ENCODE measurements at places on chromosomes 7 and 10. TPM values are rescaled to one million over a fixed set of nuclear protein-coding genes. Genes with fewer than 3 reads are reported as not detected.

PLXDC2 gene
- total RNA-seq = not detected

PNLIP gene
- not detected for total RNA-seq

PIK3CG gene
- 42.9 TPM for total RNA-seq

CLDN3 gene
- not detected for total RNA-seq

COL26A1 gene
- not detected for total RNA-seq

CELF2 gene
- total RNA-seq = 181 TPM

CPN1 gene
- not detected for total RNA-seq

TMEM273 gene
- 14.0 TPM for total RNA-seq

ZNHIT1 gene
- 67.4 TPM for total RNA-seq

ZNF138 gene
- 11.2 TPM for total RNA-seq

VIPR2 gene
- total RNA-seq = not detected

ASZ1 gene
- total RNA-seq = not detected

AMZ1 gene
- total RNA-seq = 0.05 TPM

LYZL2 gene
- not detected for total RNA-seq

PODXL gene
- total RNA-seq = 0.97 TPM

HOXA11 gene
- not detected for total RNA-seq

NUTM2A gene
- total RNA-seq = 0.89 TPM

WDR91 gene
- total RNA-seq = 15.5 TPM

TAS2R4 gene
- total RNA-seq = 1.3 TPM

SCIN gene
- 1.6 TPM for total RNA-seq
